ENCODE measurements at places on chromosomes 6 and 20. TPM values are rescaled to one million over a fixed set of nuclear protein-coding genes. Genes with fewer than 3 reads are reported as not detected.

The PAK5 gene
- total RNA-seq, result not detected

The TRIM15 gene
- not detected for total RNA-seq

- H3K4me3 ChIP-seq, result no peak overlapping the region
- H3K27ac ChIP-seq, result no peak overlapping the region
- DNase-seq, result no peak
- H3K4me1 ChIP-seq, result no peaks in the 10 kb centered on the region
- H3K27me3 ChIP-seq, result no peaks in the 10 kb centered on the region
- H3K36me3 ChIP-seq, result no peaks in the 10 kb centered on the region
These were observed 860.2 kb upstream of the MAP3K7 start for GRCh38 chr6:91447081-91447480.

GRCh38 chr6:41638002-41638934 is at the start of gene MDFI:
Gene MDFI, plus strand, starts transcription at chr6:41638468. Its CDS starts 282 bp downstream, at chr6:41638750.
- H3K27ac ChIP-seq, result no peak within 1 kb of the TSS
- no peak for DNase-seq
- peaks cover 14% of the 10 kb centered on the region for H3K4me1 ChIP-seq
- peak within 1 kb of the TSS; percentile 58 for H3K4me3 ChIP-seq
- H3K36me3 ChIP-seq, result no peaks in the 10 kb centered on the region

The GPSM3 gene
- 311 TPM for total RNA-seq

The CRISP2 gene
- not detected for total RNA-seq

GRCh38 chr6:30801950-30802349 is 57.6 kb upstream of the IER3 start:
- peaks cover 3% of the 10 kb centered on the region for H3K4me1 ChIP-seq
- no peak overlapping the region for H3K27ac ChIP-seq
- H3K27me3 ChIP-seq, result no peaks in the 10 kb centered on the region
- no peak for DNase-seq
- H3K36me3 ChIP-seq, result no peaks in the 10 kb centered on the region
- H3K4me3 ChIP-seq, result no peak overlapping the region

The RIPOR3 gene
- 0.39 TPM for total RNA-seq

DNA sequence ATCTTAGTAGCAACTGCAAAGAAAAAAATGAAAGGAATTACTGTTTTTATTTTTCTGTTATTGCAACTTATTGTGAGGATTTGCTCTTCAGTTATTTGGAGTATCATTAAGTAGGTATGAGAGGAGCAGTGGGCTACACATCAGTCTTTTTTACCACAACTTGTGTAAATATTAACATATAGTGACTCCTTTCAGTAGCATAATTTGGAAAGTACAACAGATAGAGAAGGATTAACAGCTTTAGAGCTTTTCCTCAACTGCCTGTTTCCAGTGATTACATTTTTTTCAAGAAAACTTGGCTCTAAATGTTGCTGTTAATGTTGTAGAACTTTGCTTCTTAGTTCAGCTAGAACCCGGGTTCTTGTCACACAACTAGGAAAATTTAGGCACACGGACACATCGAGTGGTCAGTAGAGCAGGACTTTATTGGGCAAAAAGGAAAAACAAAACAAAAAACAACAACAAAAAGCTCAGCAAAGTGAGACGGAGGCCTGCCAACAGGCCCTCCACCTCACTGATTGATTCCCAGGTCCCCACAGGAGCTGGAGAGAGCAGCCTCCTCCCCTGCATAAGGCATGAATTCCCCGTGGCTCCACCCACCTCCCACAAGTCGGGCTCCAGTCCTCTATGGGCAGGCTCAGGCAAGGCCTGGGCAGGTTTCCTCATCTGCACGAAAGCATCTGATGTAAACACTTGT is 75.1 kb downstream of the ADGRG6 start:
- H3K27ac ChIP-seq, result no peak overlapping the region
- H3K4me3 ChIP-seq, result no peak overlapping the region
- DNase-seq, result no peak

The RFX6 gene
- not detected for total RNA-seq

DNA sequence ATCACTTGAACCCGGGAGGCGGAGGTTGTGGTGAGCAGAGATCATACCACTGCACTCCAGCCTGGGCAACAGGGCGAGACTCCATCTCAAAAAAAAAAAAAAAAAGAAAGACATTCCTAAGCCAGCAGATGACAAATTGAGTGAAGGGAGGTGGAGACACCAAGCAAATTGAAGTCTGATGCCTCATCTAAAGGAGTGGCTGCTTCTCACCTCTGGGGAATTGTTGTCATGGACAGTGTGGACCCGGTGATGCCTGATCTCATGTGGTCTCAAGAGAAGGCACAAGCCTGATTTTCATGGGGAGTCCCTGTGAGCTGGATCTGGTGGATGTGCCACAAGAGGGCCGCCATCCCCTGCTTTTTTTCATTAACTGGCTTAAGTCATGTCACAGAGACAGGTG is 272.0 kb downstream of the ZNF217 start:
- peaks cover 9% of the 10 kb centered on the region for H3K27me3 ChIP-seq
- DNase-seq, result no peak
- H3K27ac ChIP-seq, result no peak overlapping the region

DNA sequence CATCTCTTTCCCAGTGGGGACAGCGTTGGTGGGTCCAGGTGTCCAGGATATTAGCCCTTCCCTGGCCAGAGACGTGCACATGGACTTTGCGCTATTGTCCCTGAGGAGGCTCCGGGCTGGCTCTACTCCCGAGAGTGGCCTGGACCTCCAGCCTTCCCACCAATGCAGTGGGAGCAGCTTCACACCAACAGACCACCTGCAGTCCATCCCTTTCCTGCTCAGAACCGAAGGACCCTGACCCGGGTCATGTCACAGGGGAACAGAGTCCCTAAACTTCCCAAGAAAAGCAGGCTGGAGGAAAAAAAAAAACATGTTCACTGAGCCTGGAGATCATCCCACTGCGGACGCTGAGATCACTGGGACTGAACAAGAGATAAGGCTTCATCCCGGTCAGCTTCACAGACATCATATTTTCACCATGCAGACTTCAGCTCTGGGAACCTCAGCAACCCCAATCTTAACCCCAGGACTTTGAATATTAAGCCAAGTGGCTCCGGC is 18.3 kb downstream of the ZMYND8 start:
- DNase-seq, result no peak
- no peaks in the 10 kb centered on the region for H3K27me3 ChIP-seq
- peaks cover 11% of the 10 kb centered on the region for H3K4me1 ChIP-seq
